ENCODE measurements at places on chromosomes 1 and 21.

DNA sequence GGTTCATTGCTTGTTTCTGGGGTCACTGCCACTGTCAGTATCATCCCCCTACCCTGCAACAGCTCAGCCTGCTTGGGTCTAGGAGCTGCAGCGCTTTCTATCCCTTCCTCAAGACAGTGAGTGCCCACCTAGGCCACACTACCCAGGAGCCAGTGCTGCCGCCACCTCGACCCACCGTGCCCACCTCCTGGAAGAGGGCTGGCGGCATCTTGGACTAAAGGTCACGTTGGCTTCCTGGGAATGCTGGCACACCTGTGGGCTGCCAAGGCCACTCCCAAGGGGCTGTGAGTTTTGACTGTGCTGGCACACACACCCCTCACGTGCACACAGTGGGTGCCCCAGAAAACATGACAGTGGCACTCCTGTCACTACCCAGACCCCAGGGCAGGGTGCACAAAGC lies 22.1 kb downstream of the CRYAA start:
- H3K36me3 ChIP-seq = no peaks in the 10 kb centered on the region
- no peak overlapping the region for H3K27ac ChIP-seq
- H3K4me3 ChIP-seq = no peak overlapping the region
- H3K27me3 ChIP-seq = no peaks in the 10 kb centered on the region

DNA sequence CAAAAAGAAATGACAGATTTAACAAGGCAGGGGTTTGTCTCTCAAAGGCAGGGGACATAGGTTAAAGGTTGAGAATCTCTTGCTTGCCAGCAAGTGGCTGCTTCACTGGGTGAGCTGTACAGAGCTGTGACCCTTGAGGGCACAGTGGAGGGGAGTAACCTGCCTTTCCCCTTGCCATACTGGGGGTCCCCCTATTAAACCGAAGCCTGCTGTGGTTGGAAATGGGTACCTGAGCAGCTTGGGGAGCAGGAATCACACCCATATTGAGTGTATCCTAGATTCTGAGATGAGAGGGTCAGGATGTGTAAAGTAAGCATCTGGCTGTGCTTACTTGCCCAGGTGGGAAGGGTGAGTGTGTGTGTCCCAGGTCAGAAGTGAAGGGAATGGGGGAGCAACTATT lies 31.8 kb downstream of the WNT4 start:
- H3K4me1 ChIP-seq = peaks cover 21% of the 10 kb centered on the region
- no peak overlapping the region for H3K4me3 ChIP-seq
- no peak for DNase-seq
- H3K27me3 ChIP-seq = no peaks in the 10 kb centered on the region
- no peak overlapping the region for H3K27ac ChIP-seq

- no peak for DNase-seq
- H3K27me3 ChIP-seq = no peaks in the 10 kb centered on the region
- no peak overlapping the region for H3K4me3 ChIP-seq
- peaks cover 32% of the 10 kb centered on the region for H3K4me1 ChIP-seq
These were observed 4.4 kb upstream of the PIK3C2B start for GRCh38 chr1:204498981-204499380.

DNA sequence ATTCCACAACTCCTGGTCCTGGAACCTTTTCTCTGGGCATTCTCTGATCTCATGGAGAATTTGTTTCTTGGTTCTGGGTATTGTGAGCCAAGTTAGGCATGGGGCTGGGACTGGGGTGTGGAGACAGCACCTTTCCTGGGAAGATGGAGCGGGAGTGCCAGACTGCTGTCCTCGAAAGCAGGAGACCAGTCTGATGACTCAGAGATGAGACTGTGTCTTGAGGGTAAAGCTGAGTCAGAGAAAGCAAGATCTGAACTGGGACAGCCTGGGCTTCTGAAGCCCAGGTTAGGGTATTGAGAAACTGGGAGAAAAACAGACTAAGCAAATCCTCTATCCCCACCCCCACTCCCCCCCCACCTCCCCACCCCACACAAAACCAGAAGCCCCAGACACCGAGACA lies 2.2 kb upstream of the KANK4 start:
- no peaks in the 10 kb centered on the region for H3K36me3 ChIP-seq
- H3K27ac ChIP-seq = no peak overlapping the region
- H3K4me1 ChIP-seq = peaks cover 2% of the 10 kb centered on the region
- no peak overlapping the region for H3K4me3 ChIP-seq
- no peak for DNase-seq

- peaks cover 5% of the 10 kb centered on the region for H3K27me3 ChIP-seq
- H3K4me3 ChIP-seq = no peak overlapping the region
- DNase-seq = no peak
- H3K36me3 ChIP-seq = no peaks in the 10 kb centered on the region
These were observed 102.8 kb upstream of the SERTAD4 start for GRCh38 chr1:210129759-210130158.

GRCh38 chr1:36534711-36535412 lies 52.1 kb upstream of the CSF3R start:
- no peak overlapping the region for H3K4me3 ChIP-seq
- H3K27me3 ChIP-seq = peaks cover 10% of the 10 kb centered on the region
- H3K36me3 ChIP-seq = no peaks in the 10 kb centered on the region
- H3K27ac ChIP-seq = no peak overlapping the region

DNA sequence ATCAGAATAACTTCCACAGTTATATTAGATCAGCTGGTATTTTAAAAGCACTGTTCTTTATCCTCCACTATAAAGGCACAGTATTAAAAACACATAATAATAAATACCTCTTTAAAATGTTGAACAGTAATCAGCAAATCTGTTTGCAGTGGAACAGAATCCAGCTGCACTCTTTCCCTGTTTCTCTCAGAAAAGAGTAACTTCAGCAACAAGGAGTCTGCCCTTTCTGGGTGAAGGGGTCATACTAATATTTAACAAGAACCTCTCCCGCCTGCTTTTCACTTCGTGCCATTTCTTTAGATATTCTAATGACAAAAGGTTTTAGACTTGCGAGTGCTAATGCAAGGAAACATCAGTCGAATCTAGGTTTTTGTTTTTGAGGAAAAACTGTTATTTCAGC lies 194.2 kb upstream of the FMN2 start:
- no peak overlapping the region for H3K4me3 ChIP-seq
- no peak for DNase-seq
- H3K4me1 ChIP-seq = peaks cover 2% of the 10 kb centered on the region
- no peaks in the 10 kb centered on the region for H3K36me3 ChIP-seq
- no peak overlapping the region for H3K27ac ChIP-seq
- H3K27me3 ChIP-seq = peaks cover 4% of the 10 kb centered on the region

- no peak overlapping the region for H3K4me3 ChIP-seq
- peak overlapping the region; percentile 76 for H3K27ac ChIP-seq
- DNase-seq = no peak
- no peaks in the 10 kb centered on the region for H3K27me3 ChIP-seq
- peaks cover 34% of the 10 kb centered on the region for H3K4me1 ChIP-seq
These were observed 28.0 kb downstream of the FUBP1 start for GRCh38 chr1:77950873-77951272.

- peaks cover 6% of the 10 kb centered on the region for H3K27me3 ChIP-seq
- peak; percentile 66 for DNase-seq
- no peaks in the 10 kb centered on the region for H3K36me3 ChIP-seq
These were observed 40.9 kb upstream of the BEND5 start for GRCh38 chr1:48817505-48818114.

GRCh38 chr21:28256837-28257236 lies 735.8 kb downstream of the LTN1 start:
- no peak for DNase-seq
- no peak overlapping the region for H3K27ac ChIP-seq
- no peaks in the 10 kb centered on the region for H3K27me3 ChIP-seq
- no peaks in the 10 kb centered on the region for H3K36me3 ChIP-seq
- H3K4me3 ChIP-seq = no peak overlapping the region

DNA sequence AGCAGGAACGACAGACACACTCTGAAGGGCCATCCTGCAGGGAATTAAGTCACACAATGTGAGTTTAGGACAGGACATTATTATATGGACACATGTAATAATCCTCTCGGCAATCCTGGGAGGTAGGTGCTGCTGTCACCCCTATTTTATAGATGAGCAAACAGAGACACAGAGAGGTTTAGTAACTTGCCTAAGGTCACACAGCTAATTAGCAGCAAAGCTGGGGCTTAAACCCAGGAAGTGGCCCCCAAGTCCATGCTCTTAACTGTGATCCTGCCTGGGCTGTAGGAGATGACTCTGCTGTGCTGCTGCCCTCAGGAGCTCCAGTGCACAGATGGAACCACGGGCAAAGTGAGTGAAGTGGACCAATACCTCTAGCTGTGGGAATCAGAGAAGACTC lies 660.0 kb downstream of the PTPRU start:
- no peak for DNase-seq
- H3K4me3 ChIP-seq = no peak overlapping the region
- H3K4me1 ChIP-seq = no peaks in the 10 kb centered on the region
- H3K27ac ChIP-seq = no peak overlapping the region
- H3K36me3 ChIP-seq = no peaks in the 10 kb centered on the region

GRCh38 chr1:46804926-46805325 lies 6.1 kb downstream of the CYP4B1 start:
- H3K4me1 ChIP-seq = no peaks in the 10 kb centered on the region
- no peak overlapping the region for H3K4me3 ChIP-seq

DNA sequence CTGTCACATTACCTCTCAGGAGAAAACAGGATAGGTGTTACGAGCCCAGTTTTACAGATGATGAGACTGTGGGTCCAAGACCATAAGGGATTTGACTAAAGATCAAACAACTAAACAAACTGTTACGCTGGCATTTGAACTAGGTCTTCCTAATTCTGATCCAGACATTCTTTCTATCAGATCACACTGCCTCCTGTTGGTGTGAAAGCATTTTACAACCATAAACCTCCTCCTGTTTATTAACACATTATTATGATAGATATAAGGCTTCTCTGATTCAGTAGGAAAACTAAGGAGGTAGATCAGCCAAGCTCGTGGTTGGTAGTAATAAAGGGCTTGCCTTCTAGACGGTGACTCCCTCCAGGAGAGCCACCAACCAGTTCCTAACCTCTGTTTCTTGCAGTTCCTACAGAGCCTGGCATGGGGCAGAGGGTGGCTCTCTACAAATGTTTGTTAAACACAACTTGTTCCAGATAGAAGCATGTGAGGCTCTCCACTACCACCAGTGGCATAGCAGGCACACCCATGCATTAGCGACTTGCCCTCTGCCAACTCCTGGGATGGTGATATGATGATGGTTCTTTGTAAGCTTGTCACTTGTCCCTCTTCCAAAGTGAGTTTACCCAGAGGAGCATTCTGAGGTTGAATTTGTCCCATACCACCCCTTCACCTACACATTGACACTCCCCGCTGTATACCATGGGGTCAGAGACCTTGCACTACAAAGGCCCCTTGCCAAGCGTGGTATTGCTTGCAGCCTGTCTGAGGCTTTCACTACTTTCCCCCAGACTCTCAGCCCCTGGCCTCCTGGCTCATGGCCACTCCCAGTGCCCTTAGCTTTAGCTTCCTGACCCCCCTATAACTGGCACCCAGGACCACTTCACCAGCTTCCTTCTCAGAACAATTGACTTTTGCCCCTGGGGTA lies 96.4 kb upstream of the HOOK1 start:
- H3K27me3 ChIP-seq = no peaks in the 10 kb centered on the region
- no peak overlapping the region for H3K27ac ChIP-seq
- DNase-seq = no peak
- no peaks in the 10 kb centered on the region for H3K36me3 ChIP-seq

- H3K4me3 ChIP-seq = no peak overlapping the region
- H3K36me3 ChIP-seq = no peaks in the 10 kb centered on the region
- no peaks in the 10 kb centered on the region for H3K27me3 ChIP-seq
- no peak overlapping the region for H3K27ac ChIP-seq
These were observed 1.7 kb downstream of the ANGPTL1 start for GRCh38 chr1:178869119-178869697.

DNA sequence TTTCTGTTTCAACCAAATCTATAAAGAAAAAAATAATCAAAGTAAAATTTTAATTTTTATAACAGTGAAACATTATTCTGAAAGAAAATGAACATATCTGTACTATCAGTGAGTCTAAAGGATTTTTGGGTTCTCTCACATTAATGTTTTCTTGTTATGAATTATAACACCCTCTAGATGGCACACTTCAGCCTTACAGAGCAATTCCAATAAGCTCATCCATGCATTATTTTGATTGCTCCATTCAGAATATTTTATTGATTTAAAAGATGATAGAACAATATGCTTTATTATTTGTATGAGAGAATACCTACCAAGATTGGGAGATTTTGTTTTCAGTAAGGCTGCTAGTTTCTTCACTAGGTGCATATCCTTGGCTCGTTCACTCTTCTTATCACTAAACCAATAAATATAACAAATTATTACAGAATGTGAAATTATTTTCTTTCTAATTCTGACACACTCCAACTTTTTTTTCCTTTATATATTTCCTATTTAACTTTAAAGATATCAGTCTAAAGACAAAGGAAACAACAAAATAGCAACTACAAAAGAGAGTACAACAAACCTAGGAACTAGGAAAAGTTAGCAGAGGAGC lies 82.4 kb downstream of the RAB3GAP2 start:
- H3K4me1 ChIP-seq = no peaks in the 10 kb centered on the region
- DNase-seq = no peak
- H3K27ac ChIP-seq = no peak overlapping the region
- H3K4me3 ChIP-seq = no peak overlapping the region
- no peaks in the 10 kb centered on the region for H3K27me3 ChIP-seq

DNA sequence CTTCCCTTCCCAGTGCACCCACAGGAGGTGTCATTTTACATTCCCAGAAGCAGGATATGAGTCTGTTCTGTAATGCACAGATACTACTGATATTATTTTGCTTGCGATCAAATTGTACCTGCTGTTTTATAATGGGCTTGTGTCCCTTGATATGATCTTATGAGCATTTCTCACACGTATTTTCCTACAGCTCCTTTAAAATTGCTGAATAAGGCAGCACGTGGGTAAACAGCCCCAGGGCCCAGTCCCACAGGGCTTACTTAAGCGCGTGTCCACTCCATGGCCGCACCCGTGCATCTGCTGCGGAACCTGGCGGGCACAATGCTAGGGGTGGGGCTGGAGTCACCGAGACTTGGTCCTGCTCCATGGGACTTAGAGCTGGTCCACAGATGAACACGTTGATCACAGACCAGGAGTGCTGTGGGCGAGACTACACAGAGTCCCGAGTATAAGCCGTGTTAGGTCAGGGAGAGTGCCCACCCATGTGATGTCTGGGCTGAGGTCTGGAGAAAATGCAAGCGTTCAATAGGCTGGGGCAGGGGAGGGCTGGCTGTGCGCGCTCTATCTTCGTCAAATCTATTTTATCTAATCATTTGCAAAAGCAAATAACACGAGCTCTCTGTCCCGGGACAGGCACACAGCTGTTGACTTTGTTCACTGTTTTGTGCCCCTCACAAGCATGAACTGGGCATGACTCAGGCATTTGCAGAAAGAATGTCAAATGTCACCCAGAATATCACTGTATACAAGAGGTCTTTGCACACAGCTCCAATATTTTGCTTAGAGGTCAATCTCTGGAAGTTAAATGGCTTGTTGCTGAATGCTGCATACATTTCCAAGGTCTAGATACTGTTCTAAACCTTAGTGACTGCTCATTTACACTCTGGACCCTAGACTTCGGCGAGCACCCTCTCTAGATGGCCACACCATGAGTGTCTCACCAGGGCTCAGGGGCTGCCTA lies 119.3 kb downstream of the CRYAA start:
- DNase-seq = no peak
- peaks cover 5% of the 10 kb centered on the region for H3K4me1 ChIP-seq
- no peak overlapping the region for H3K4me3 ChIP-seq
- H3K27ac ChIP-seq = no peak overlapping the region
- no peaks in the 10 kb centered on the region for H3K36me3 ChIP-seq

GRCh38 chr1:51093581-51093980 lies 8.4 kb upstream of the C1orf185 start:
- peaks cover 34% of the 10 kb centered on the region for H3K27me3 ChIP-seq
- H3K36me3 ChIP-seq = no peaks in the 10 kb centered on the region
- no peak overlapping the region for H3K27ac ChIP-seq
- no peak overlapping the region for H3K4me3 ChIP-seq
- DNase-seq = no peak
- H3K4me1 ChIP-seq = no peaks in the 10 kb centered on the region

- H3K36me3 ChIP-seq = no peaks in the 10 kb centered on the region
- DNase-seq = peak; percentile 72
- H3K4me1 ChIP-seq = peaks cover 11% of the 10 kb centered on the region
These were observed 219.8 kb upstream of the DUSP10 start for GRCh38 chr1:221961532-221962292.
